ENCODE measurements at places on chromosomes 13 and 19.

DNA sequence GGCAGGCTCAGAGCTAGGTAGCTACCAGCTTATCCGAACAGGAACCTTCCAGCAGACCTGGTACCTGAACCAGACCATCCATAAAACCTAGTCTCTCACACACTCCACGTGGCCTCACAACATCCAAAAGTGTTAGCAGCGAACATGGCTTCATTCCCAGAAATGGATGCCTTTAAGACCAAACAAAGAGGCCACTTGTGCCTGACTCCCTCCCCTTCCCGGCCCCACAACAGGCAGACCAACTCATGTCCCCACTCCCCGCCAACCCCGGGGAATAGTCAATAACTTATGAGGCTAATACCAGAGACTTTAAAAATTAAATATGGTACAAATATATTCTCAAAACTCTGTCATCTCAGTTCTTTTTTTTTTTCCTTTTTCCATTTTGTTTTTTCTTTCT, 46.2 kb downstream of the ZNF557 start:
- no peak for DNase-seq

DNA sequence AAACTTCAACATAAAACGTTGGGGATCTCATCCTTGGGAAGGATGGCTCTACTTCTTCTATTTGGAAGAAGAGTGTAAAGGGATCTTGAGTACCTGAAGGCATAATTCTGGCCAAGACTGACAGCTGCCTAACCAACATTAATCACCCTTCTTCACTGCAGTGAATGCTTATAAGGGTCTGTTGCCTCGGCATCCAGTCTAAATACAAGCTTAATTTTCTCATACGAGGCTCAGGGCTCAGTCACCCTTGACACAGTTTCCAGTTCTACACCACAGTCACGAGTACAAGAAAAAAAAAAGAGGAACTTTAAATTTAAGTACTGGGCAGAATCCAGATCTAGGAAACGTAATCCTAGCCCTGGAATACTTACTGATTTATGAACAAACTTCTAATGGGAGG, 9.0 kb downstream of the FPR3 start:
- no peak for DNase-seq

DNA sequence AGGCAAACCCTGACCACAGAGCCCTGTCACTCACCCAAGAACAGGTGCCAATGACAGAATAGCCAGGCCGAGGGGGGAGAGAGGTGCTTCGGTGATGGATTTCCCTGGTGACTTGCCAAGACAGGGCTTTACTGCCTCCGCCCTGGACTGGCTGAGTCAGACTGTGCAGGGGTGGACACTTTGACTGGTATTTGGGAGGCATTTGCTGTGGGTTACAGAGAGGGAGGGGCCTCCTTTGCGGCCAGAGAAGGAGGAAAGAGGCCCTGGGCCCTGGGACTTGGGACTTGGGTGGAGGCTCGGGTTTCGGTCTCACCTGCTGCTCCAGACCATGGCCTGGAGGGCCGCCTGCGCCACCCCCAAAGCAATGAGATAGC, 4.6 kb upstream of the EPS8L1 start:
- no peak for DNase-seq

GRCh38 chr19:7645163-7645562, 8.3 kb downstream of the STXBP2 start:
- no peak for DNase-seq

DNA sequence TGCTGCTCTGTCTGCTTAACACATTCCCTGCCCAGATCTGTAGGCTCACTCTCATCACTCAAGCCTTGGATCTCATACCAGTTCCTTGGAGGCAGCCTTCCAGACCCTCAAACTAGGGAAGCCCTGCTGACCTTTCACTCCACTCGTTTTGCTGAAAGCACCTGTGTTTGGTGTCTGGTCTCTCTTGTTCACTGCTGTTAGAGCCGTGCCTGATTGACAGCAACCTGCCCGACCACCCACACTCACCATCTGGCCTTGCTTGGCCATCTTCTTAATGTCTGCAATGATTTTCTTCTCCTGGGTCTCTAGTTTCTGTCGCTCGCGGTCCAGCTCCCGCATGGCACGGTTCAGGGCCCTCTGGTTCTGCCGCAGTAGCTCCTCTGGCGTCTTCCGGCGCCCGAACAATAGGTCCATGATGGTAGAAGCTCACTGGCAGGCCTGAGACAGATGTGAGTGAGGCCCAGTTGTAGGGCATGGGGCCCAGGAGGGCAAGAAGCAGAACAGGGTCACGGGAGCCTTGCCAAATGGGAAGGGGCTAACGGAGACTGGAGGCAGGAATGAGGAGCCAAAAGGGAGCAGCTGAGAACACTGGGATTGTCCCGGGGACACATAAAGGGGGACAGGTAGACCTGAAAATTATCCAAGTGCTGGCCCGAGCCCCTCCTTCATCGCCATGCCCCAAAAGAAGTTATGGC, 959 bp downstream of the CHMP2A start:
- no peak for DNase-seq

DNA sequence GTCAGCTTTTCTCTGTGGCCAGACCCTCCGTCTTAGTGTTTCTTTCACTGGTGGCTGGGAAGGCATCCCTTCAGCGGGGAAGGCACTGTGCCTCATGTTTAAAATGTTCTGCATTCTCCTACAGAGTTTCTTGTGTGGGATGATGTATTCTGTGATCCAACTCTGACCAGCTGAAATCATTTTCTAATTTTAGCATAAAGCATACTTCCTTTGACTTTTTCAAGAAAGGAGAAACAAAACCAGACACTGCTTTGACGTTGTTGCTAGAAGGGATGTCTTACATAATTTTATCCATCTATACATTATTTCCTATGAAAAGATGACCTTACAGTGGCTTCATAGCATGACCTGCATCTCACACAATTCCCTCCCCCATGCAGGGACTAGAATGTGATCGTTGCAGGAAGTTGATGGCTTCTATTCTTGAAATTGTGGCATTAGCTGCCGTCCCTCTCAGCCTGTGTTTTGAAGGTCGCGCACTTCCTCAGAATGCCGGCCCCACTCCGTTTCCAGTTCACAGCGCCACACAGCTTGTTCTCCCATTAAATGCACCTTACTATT, 38.6 kb upstream of the TEX29 start:
- DNase-seq = no peak

- DNase-seq = no peak
These were observed 72.0 kb upstream of the MCF2L start for GRCh38 chr13:112896736-112897602.

DNA sequence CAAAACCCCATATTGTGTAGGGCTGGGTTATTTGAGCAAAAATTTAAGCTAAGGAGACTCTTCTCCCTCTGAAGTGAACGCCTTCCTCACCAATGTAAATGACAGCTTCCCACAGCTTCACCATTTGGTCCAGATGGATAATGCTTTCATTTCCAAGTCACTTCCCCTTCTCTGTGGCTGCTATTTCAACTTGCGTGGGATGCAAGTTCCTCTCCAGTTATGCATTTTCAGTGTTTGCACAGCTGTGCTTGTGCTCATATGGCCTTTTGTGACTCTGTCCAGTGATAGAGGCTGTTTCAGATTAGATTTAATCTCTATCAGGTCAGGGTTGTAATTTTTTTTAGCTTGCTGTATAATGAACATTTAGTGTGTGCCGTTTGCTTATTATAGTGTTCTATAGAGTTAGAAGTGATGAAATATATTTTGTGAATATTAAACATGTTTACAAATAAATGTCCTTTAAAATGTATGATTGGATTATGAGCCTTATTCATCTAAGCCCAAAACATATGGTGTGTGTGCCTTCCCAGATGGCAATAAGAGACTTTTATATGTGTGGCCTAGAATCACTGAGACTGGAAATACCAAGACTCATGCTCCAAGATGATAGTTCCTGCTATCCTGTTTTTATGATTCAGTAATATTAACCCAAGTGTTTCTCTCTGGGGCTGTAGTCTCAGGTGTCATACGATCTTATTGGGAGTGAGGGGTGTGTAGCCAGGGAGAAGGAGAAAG, 86.6 kb downstream of the TNFRSF19 start:
- no peak for DNase-seq

DNA sequence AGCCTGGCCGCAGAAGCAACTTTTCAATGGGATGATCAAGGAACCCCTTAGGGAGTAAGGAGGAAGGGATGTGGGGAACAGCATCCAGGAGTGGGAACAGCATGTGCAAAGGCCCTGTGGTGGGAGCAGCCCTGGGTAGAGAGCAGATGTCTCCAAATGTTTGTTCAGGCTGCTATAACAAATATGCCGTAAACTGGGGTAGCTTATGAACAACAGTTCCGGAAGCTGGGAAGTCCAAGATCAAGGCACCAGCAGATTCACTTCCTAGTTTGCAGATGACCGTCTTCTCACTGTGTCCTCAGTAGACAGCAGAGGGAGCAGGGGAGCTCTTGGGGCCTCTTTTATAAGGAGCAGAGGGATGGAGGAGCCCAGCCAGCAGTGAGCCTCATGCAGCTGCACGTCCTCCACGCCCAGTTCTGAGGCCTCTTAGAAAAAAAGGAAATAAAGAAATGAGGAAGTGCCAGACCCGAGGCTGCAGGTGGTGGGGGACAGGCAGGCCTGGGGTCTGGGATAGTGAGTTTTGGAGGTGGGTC, 4.2 kb upstream of the LRRC25 start:
- no peak for DNase-seq

GRCh38 chr19:29927944-29928625, 14.0 kb upstream of the URI1 start:
- DNase-seq = no peak

DNA sequence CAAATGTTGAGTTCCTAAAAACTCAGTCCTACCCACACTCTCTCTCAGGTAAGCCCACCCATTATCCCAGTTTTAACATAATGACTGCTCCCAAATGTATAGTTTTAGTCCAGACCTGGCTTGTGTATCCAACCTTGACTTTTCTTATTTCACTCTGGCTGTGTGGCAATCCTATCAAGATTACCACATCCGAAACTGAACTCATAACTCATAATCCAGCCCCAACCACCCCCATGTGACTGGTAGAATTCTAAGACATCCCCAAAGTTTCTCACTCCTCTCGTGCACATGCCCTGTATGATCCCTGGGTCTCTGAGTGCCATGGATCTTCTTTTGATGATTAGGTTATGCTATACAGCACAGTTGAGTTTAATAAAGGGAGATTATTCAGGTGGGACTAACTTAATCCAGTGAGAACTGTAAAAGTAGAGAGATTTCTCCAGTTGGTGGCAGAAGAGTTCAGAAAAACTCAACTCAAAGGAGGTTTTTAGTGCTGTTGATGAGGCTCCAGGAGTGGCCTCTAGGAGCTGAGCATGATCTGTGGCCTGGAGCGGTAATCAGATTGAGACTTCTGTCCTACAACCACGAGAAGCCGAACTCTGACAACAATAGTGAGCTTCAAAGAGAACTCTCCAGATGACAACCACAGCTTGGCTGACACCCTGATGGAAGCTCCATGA, 413.4 kb downstream of the ZNF536 start:
- DNase-seq = no peak

DNA sequence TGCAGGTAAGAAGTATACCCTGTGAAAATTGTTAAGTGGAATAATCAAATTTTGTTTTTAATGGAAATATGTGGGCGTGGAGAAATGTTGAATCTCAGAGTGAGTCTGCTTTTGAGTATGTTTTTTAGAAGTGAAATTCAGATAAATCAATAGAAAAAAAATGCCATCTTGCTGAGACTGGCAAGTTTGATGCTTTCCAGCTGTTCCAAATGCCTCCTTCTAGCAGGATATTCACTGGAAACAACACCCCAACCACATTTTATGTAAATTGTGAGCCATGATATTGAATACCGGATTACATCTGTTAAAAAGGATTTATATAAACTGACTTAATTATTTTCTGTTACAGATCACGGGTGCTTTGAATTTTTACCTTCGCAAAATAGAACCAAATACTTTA, 115.4 kb downstream of the ITGBL1 start:
- DNase-seq = no peak
